ENCODE measurements at places on chromosomes 7 and 10.

GRCh38 chr10:68096913-68097516 is 12.3 kb upstream of the MYPN start:
- no peak for DNase-seq

- DNase-seq: no peak
These were observed 251.4 kb upstream of the HABP2 start for GRCh38 chr10:113301342-113301984.

DNA sequence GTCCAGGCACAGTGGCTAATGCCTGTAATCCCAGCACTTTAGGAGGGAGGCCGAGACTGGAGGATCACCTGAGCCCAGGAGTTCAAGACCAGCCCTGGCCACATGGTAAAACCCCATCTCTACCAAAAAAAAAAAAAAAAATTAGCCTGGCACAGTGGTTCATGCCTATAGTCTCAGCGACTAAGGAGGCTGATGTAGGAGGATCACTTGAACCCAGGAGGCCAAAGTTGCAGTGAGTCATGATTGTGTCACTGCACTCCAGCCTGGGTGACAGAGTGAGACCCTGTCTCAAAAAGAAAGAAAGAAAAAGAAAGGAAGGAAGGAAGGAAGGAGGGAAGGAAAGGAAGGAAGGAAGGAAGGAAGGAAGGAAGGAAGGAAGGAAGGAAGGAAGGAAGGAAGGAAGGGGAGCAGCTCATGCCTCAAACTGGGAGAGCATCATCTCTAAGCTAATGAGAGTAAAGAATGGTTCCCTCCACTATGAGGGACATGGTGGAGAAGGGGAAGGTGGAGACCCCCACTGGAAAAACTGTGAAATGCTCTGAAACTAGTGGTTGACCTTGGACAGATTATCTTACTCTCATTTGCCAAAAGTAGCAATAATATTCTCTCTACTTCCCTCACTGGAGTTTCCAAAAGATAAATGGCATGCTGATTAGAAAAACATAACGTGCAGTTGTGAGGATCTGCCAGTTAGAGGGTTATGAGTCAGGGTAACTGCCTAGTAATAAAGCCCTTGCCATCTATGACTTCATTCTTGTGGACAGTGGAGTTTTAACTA is 16.8 kb downstream of the GIMAP5 start:
- peak; percentile 12 for DNase-seq

DNA sequence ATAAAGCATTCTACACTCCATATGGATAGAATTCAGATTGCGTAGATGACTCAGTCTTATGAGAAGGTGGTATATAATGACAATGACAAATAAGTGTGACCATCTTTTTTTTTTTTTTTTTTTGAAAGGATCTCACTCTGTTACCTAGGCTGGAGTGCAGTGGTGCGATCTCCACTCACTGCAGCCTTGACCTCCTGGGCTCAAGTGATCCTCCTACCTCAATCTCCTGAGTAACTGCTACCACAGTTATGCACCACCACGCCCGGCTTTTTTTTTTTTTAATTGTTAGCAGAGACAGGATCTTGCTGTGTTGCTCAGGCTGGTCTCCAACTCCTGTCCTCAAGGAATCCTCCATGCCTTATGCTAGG is 43.2 kb upstream of the NRP1 start:
- no peak for DNase-seq

DNA sequence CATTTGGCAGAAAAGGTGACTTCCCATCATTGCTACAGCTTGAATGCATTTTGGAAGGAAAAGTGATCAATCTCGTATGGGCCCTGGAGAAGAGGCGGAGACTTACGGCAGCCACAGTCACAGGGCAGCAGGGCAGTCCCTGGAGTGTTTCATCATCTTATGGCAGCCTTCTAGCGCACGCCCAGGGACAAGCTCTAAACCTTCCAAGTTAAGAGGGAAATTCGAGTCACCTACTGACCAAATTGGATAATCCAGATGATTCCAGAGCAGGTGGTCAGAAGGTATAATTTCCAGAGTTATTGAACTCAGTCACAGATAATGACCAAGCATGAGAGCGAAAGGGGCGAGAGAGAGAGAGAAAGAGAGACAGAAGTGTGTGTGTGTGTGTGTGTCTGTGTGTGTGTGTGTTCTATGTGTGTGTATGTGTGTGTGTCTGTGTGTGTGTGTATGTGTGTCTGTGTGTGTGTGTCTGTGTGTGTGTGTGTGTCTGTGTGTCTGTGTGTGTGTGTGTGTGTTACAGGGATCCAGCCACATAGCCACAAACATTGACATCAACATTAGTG is 123.7 kb upstream of the ADAM12 start:
- no peak for DNase-seq

All from NCI-H2081 (cell line).